ENCODE measurements at places on chromosomes 1 and 21.

GRCh38 chr1:53291574-53291973, 36.3 kb downstream of the LRP8 start:
- no peak for DNase-seq

DNA sequence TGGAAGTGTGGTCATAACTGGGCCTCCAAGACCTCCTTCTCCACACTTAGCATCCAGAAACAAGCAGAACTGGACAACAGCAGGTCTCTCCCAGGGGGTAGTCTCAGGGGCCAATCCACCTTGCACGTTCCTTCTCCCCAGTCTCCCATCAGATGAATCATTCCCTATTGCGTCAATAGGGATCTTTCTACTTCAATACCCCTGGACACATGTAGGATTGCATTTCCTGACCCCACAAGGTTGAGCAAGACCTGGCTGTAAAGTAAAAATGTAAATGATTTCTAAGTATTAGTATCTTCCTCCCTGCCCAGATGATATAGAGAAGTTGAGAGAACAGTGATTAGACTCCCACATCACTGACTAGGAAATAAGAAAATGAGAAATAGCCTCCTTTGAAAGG, 224.5 kb upstream of the CSF3R start:
- no peak for DNase-seq

GRCh38 chr1:225713281-225713680, 60.4 kb upstream of the ENAH start:
- DNase-seq = no peak

- no peak for DNase-seq
These were observed 6.6 kb upstream of the SMIM12 start for GRCh38 chr1:34865981-34866761.

GRCh38 chr21:42073145-42074099, 2.3 kb downstream of the UMODL1 start:
- DNase-seq = no peak

DNA sequence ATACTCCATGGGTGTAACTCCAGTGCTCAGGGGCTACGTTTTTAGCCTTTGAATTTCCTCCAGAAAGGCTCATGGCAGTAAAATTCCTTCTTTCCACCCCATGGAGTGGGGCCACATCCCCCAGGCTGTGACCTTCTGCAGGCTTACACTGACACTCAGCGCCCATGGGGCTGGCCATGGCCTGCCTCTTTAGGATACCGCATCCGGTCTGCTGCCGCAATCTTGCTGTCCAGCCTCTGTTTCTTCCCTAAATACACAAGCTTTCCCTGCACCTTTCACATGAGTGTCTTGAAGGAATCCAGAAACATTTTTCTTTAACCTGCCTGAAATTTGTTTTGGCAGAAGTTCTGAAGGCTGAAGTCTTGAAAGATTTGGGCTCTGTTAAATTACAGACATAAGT, 170.5 kb downstream of the NTMT2 start:
- no peak for DNase-seq

DNA sequence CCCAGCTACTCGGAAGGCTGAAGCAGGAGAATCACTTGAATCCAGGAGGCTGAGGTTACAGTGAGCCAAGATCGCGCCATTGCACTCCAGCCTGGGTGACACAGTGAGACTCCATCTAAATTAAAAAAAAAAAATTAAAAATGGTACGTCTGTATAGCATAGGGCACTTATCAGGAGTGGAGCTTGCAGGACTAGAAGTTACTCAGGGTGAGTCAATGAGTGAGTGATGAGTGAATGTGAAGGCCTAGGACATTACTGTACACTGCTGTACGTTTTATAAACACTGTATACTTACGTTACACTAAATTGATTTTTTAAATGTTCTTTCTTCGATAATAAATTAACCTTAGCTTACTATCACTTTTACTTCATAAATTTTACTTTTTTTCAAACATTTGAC, 183.6 kb downstream of the NR5A2 start:
- no peak for DNase-seq

- DNase-seq = no peak
These were observed 229.4 kb downstream of the PTPRU start for GRCh38 chr1:29465755-29466154.

DNA sequence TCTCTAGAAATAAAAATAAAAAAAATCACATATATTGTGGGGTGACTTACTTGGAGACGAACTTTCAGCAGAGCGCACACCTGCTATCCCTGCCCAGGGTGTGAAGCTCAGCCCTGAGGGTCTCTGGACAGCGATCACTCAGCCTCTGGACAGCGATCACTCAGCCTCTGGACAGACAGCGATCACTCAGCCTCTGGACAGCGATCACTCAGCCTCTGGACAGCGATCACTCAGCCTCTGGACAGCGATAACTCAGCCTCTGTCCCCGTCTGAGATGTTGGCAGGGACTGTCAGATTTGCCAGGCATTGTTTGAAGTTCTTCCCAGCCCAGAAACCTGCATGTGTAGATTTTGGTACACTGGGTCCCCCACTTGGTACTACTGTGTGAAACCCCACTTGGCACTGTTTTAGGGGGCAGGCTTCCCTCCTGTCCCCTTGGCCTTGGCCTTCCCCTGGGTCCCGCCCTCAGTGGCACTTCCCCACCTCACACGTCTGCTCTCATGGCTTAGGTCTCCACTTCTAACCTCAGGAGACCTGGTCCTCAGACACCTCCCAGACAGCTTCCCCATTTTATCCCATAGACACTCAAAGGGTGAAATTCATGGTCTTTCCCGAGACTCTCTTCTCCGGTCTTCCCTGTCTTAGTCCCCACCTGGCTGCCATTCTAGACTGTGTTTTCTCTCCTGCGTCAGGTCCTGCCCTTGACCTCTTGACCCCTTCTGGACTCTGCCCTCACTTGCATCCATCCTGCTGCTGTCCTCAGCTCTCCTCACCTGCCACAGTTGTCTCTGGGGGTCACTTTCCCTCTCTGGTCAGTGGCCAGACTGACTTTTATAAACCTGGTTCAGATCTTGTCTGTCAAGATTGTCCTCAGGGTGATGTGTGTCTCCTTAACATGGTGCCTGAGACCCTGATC, 10.2 kb downstream of the PSEN2 start:
- DNase-seq = no peak
